ENCODE measurements at places on chromosomes 2 and 18. TPM values are rescaled to one million over a fixed set of nuclear protein-coding genes. Genes with fewer than 3 reads are reported as not detected.

- DNase-seq: no peak
Measured at GRCh38 chr2:79373358-79374130, 139.3 kb upstream of the CTNNA2 start.

DNA sequence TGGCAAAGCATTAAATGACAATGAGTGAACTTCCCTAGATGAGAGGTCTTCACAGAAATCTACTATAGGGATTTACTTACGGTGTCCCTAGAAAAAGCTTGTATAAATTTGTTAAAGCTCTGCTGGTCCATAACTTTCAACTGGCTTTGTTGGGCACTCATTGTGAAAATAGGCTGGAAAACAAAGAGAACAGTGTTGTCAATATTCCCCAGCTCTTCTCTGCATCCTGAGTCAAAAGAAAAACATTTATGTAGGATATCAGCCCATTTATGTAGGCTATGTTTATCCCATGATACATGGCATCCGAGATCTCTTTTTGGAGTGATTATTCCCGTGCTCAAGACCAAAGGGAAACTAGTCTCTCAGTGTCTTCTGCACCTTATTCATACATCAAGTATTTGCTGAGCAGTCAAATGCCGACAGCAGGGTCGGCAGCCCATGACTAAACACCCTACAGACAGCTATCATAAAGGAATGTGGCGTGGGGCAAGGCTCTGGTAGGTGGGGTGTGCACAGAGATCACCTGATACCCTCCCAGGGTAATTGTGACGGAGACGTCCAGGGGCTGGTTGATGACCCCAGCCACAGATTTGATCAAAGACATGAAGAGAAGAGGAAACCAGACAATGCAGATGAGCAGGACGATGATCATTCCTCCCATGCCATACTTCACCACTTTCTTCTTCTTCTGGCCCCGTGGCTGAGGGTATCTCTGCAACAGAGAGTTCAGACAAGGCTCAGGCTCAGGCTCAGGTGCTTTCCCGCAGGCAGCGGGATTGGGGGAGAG is 155.9 kb downstream of the NAPG start:
- DNase-seq: no peak

The MC2R gene
- total RNA-seq: not detected

GRCh38 chr18:59664329-59664728 is 32.9 kb downstream of the CCBE1 start:
- no peak for DNase-seq

DNA sequence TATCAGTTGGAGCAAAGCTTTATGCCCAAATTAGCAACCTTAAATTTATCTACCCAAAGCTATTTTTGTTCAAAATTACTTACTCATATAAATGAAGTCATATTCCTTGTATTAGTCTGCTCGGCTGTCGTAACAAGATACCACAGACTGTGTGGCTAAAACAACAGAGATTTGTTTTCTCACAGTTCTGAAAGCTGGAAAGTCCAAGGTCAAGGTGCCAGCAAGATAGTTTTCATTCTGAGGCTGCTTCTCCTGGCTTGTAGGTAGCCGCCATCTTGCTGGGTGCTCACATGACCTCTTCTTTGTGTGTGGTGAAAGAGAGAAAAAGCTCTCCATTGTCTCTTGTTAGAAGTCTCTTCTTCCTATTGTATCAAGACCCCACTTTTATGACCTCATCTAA is 15.7 kb upstream of the DPP10 start:
- no peak for DNase-seq

The FEV gene
- total RNA-seq: not detected
